Nasal cavity respiratory epithelium epithelial cell of viscerocranial mucosa (primary cell): ENCODE measurements at places on chromosomes 3 and 15. TPM values are rescaled to one million over a fixed set of nuclear protein-coding genes. Genes with fewer than 3 reads are reported as not detected.

The CCR8 gene
- not detected in 2 replicates for total RNA-seq

The SLC24A5 gene
- not detected in 2 replicates for total RNA-seq

The KCNMB3 gene
- 0.34 and 1.1 TPM in 2 replicates for total RNA-seq

The CHSY1 gene
- total RNA-seq = 27.7 and 34.9 TPM in 2 replicates

The SERPINI2 gene
- total RNA-seq = not detected in 2 replicates

The PLXND1 gene
- total RNA-seq = 1.0 and 8.5 TPM in 2 replicates
